ENCODE measurements at places on chromosomes 5 and 9.

DNA sequence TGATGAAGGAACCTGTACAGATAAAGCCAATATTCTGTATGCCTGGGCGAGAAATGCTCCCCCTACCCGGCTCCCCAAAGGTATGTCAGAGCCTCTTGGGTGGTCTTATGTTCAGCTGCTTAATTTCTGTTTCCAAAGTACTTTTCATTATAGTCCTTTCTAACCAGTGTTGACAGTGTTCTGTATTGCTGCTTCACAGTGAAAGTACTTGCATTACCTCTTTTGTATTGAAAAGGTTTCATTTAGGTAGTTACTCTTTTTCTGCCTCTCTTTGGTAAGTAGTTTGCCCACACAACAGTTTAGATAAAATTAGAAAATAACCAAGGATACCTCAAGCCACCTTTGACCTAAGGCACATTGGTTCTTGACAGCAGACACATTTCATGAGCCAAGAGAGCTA lies 169.9 kb downstream of the PAM start:
- DNase-seq = no peak

GRCh38 chr9:37540634-37541033 lies 35.5 kb downstream of the FBXO10 start:
- DNase-seq = no peak

GRCh38 chr9:70789086-70789485 lies 332.3 kb downstream of the TRPM3 start:
- DNase-seq = no peak

GRCh38 chr5:74341221-74341620 lies 299.3 kb downstream of the ENC1 start:
- DNase-seq = no peak

GRCh38 chr5:68002836-68003235 lies 212.7 kb upstream of the PIK3R1 start:
- no peak for DNase-seq

DNA sequence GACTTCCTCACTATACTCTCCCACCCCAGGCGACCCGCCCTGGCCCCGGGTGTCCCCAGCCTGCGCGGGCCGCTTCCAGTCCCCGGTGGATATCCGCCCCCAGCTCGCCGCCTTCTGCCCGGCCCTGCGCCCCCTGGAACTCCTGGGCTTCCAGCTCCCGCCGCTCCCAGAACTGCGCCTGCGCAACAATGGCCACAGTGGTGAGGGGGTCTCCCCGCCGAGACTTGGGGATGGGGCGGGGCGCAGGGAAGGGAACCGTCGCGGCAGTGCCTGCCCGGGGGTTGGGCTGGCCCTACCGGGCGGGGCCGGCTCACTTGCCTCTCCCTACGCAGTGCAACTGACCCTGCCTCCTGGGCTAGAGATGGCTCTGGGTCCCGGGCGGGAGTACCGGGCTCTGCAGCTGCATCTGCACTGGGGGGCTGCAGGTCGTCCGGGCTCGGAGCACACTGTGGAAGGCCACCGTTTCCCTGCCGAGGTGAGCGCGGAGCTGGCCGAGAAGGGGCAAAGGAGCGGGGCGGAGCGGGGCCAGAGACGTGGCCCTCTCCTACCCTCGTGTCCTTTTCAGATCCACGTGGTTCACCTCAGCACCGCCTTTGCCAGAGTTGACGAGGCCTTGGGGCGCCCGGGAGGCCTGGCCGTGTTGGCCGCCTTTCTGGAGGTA lies 2.1 kb downstream of the CA9 start:
- DNase-seq = no peak

- no peak for DNase-seq
These were observed 128.8 kb downstream of the GPBP1 start for GRCh38 chr5:57302643-57303042.

GRCh38 chr5:175751369-175751768 lies 93.5 kb downstream of the HRH2 start:
- DNase-seq = no peak

- DNase-seq = no peak
These were observed 26.8 kb downstream of the FBXW11 start for GRCh38 chr5:171979606-171980005.

DNA sequence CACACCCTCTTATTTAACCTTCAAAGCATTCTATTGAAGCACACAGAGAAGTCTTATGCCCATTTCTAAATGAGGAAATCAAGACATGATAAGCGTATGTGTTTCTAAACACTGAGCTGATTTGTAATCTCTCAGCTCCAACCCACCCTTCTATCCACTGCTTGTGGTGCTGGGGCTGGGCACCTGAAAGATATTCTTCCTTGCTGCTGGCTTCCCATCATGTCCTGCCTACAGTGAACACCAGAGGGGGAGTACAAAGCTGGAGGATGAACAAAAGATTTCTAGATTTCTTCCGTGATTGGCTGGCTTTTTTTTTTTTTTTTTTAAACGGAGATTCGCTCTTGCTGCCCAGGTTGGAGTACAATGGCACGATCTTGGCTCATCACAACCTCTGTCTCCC lies 14.4 kb downstream of the ACTL7A start:
- no peak for DNase-seq

DNA sequence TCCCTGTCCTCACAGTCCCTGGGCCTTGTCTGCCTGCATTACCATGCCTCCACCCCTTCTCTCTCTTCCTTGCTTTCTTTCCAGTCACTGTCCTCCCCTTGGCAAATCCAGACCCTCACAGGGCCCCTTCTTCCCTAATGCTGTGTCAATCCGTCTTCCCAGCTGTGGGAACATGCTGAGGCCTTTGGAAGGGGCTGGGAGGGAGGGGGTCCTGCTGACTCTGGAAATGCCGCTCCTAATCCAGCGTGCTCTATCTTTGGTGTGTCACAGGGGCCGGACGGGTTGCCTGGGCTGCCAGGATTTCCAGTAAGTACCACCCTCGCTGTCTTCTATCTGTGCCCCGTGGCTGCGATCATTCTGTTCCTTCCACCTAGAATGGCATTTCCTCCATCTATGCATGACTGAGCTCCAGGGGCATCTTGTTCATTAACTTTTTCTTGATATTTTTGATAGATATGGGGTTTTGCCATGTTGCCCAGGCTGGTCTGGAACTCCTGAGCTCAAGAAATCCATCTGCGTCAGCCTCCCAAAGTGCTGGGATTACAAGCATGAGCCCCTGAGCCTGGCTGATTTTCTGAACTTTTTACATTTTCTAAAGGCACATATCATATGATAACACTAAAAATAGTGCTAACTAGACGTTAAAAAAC lies 64.5 kb upstream of the TGFBR1 start:
- DNase-seq = no peak

- DNase-seq = no peak
These were observed 245.7 kb downstream of the ASTN2 start for GRCh38 chr9:117169089-117169621.

DNA sequence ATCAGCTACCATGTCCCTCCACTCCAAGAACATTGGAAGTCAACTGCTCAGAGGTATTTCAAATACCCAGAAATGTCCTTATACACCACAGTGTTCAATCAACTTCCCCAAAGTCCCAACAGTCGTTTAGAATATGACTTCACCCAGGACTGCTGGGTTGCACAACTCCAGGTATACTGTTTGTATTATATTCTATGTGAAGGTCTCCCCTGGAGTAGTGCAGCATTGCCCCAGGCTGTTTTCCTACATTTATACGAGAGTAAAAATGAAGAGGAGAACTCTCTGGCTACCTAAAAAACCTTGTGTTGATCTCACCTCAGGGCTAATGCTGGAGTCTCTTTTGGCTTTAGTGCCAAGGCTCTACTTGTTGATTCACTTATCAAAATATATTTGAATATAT lies 183.6 kb upstream of the MAP3K1 start:
- no peak for DNase-seq

- DNase-seq = no peak
These were observed 58.2 kb upstream of the PAPPA start for GRCh38 chr9:116095403-116095802.

GRCh38 chr9:7980691-7981289 lies 181.2 kb upstream of the DMAC1 start:
- no peak for DNase-seq

DNA sequence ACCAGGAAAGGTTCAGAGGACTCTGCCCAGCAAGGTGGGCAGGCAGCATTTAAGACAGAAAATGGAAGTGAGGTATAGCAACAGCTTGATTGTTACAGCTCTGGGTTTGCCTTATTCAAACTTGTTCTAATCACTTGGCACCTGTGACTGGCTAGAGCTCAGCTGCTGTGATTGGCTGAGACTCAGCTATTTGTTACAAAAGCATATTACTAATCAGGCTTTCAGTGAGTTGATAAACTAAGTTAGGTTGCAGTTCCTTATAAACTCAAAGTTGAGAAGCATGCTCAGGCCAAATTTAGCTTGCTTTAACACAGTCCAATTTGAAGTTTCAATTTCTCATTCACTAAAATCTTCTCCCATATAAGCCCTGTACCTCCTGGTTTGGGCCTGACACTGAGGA lies 56.3 kb downstream of the GDA start:
- no peak for DNase-seq

DNA sequence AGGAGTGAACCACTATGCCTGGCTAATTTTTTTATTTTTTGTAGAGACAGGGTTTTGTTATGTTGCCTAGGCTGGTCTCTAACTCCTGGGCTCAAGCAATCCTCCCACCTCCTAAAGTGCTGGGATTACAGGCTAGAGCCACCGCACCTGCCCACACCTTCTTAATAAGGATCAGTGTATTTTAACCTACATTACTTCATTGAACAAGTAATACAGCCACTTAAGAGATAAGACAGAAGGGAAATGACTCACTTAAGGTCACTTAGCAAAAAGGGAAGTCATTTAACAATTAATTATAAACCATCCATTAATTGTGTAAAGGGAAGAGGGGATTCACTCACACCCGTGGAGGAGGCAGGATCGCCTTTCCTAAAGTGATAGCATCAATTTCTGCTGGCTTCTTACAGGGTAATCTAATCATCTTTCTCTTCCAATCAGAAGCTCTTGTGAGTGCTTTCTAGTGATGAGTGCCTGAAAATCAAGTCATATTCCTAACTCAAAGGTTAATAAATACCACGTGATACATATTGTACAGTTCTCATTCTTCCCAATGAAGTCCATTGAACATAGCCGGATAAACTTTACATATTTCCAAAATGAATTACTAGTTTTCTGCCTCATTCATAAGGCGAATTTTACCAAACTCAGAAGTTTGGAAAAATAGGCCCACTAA lies 3.5 kb downstream of the FBXW11 start:
- DNase-seq = no peak

DNA sequence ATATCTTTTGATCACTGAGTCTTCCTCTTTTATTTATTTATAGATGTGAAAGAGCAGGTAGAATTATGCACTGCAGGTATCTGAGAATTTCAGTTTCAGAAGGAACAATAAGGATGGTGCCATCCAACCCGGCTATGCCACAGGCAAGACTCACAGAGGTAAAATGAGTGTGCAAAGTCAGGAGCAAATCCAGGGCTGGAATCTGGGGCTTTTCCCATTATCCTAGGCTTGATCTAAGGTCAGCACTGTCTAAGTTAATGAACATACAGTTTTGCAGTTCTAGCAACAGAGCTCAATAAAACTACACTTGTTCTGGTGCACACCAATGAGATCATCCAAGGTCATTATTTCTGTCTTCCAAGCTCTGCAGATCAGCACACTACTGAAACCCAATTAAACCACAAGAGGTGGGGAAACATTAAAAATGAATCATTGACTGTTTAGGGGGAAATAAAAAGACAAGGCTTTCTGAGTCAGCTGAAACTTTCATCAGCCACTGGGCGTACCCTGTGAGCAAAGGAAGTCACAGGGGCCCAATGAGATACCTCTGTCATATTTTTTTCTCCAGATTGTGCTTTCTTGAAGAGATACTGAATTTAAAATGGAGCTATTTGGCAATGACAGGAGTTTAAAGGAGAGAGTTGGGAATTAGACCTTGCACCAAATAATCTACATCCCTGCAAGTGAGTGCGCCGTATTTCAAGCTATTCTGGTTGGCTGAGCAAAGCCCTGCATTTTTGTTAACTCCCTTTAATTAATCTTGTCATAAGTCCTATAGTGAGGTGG lies 662.2 kb upstream of the ZNF608 start:
- no peak for DNase-seq

GRCh38 chr5:138370537-138370936 lies 18.1 kb downstream of the KDM3B start:
- no peak for DNase-seq

- no peak for DNase-seq
These were observed 28.0 kb downstream of the GLT6D1 start for GRCh38 chr9:135611142-135611874.

- DNase-seq = no peak
These were observed 107.5 kb downstream of the GALNT10 start for GRCh38 chr5:154298065-154298464.

GRCh38 chr9:94718936-94719335 lies 7.6 kb upstream of the AOPEP start:
- DNase-seq = no peak

DNA sequence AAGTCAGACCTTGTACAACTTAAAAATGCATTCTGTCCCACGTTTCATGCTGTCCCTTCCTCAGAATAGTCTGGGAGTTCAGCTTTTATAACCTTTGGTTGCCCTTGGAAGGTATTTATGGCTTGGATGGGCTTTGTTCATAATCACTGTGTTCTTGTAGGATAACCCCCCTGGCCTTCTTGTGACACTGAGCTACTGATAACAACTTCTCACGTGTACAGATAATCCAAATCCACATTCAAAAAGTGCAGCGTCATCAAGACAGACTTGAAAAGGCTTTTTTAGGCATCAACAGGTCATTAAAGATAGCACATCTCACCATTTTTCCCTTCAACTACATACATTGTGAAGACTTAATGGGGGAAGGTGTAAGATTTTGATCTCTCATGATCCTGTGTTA lies 42.0 kb downstream of the SLC1A3 start:
- no peak for DNase-seq

GRCh38 chr5:112822456-112822855 lies 38.6 kb upstream of the SRP19 start:
- no peak for DNase-seq

DNA sequence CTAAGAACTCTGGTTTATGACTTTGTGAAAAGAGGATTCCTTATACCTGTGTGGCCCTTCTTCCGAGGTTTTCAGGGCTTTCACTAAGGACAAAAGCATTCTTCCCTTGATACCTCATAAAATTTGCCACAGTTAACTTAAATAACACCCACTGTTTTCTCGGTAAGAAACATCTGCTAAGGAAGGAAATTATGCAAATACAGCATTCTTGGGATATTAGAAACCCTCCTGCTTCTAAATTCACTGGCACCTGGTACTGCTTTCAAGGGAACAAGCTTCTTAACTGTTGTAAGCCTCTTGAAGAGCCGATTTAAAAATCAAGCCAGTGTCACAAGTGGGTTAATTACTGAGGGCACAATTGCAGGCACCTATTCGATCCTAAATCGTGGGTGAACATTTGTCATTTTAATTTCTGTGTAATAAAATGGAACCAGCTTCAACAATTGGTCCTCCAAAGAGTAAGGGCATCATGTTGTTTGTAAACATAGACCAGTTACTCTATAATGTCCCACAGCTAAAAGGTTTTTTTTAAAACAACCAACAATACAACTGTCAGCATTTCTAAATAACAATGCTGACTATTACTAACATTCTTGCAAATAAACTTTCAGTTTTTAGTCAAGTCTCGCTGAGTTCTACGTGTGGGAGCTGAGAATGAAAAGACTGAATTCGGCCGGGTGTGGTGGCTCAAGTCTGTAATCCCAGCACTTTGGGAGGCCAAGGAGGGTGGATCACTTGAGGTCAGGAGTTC lies 26.6 kb downstream of the AK3 start:
- no peak for DNase-seq

- DNase-seq = no peak
These were observed 25.8 kb downstream of the LYSMD3 start for GRCh38 chr5:90503596-90503995.
